ENCODE measurements at places on chromosomes 5 and 9.

DNA sequence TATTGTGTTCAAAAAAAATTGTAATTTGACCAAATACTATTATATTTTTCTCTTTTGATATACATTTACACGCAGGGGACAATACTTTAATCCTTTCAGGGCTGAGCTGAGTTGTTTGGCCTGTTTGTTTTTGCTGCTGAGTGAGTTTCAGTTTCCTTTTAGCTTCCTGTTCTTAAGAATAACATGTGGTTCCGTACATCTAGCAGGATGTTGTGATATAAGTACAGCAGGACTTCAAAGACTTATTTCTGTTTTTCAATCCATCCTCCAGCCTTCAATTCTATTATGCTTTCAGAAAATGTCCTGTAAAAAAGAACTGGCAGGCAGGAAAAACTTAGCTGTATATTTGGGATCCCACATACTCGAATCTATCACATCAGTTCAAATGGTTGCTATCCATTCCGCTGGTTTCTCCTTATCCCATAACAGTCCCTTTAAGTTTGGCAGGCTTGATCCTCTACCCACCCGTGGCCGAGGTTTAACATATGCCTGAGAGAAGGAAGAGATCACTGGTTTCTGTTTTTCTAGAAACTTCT lies 1037.3 kb upstream of the ACO1 start:
- peaks cover 3% of the 10 kb centered on the region for H3K27me3 ChIP-seq
- H3K4me3 ChIP-seq = no peak overlapping the region
- H3K36me3 ChIP-seq = no peaks in the 10 kb centered on the region
- H3K4me1 ChIP-seq = peaks cover 6% of the 10 kb centered on the region
- DNase-seq = no peak
- peak overlapping the region; percentile 28 for H3K27ac ChIP-seq

GRCh38 chr9:37144762-37145161 lies 24.4 kb downstream of the ZCCHC7 start:
- H3K4me1 ChIP-seq = peaks cover 14% of the 10 kb centered on the region
- H3K27ac ChIP-seq = peak overlapping the region; percentile 13
- DNase-seq = peak; percentile 35
- H3K4me3 ChIP-seq = no peak overlapping the region
- H3K36me3 ChIP-seq = peaks cover under 1% of the 10 kb centered on the region

DNA sequence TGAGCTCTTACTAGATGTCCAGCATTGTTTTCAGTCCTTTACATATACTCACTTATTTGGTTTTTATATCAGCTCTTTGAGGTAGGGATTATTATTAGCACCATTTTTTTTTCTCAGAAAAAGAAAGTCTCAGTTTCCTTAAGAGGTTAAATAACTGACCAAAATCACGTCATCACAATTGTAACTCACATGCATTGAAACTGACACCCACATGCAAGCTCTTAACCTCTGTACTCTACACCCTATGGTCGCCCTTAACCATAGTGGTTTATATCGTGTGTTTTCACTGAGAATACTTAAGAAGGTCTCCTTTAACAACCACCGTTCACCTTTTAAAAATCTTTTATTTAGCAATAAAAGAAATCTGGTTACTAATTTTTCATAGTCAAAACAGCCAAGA lies 61.0 kb downstream of the PRDM6 start:
- peaks cover 7% of the 10 kb centered on the region for H3K27me3 ChIP-seq
- H3K27ac ChIP-seq = no peak overlapping the region
- H3K36me3 ChIP-seq = no peaks in the 10 kb centered on the region
- no peak overlapping the region for H3K4me3 ChIP-seq
- no peak for DNase-seq

GRCh38 chr9:108278341-108278740 lies 577.4 kb downstream of the ACTL7B start:
- peaks cover 3% of the 10 kb centered on the region for H3K27me3 ChIP-seq
- H3K27ac ChIP-seq = no peak overlapping the region

GRCh38 chr9:121267689-121268597 lies at the start of gene GSN:
TSS of gene GSN (plus strand) at chr9:121268162. CDS start at chr9:121301972, 33,810 bp downstream.
- peak; percentile 88 for DNase-seq
- peaks cover 65% of the 10 kb centered on the region for H3K4me1 ChIP-seq
- H3K4me3 ChIP-seq = peak within 1 kb of the TSS; percentile 90
- H3K36me3 ChIP-seq = no peaks in the 10 kb centered on the region
- H3K27ac ChIP-seq = no peak within 1 kb of the TSS

- H3K4me1 ChIP-seq = peaks cover 31% of the 10 kb centered on the region
- H3K27me3 ChIP-seq = peaks cover 96% of the 10 kb centered on the region
- no peaks in the 10 kb centered on the region for H3K36me3 ChIP-seq
- no peak overlapping the region for H3K27ac ChIP-seq
- H3K4me3 ChIP-seq = peak overlapping the region; percentile 87
Observed at GRCh38 chr5:140113180-140113698, 670 bp upstream of the PURA start.

- H3K4me1 ChIP-seq = peaks cover 28% of the 10 kb centered on the region
- no peaks in the 10 kb centered on the region for H3K36me3 ChIP-seq
- H3K4me3 ChIP-seq = no peak overlapping the region
- no peak overlapping the region for H3K27ac ChIP-seq
- DNase-seq = no peak
Observed at GRCh38 chr9:117649126-117649525, 55.1 kb upstream of the TLR4 start.

DNA sequence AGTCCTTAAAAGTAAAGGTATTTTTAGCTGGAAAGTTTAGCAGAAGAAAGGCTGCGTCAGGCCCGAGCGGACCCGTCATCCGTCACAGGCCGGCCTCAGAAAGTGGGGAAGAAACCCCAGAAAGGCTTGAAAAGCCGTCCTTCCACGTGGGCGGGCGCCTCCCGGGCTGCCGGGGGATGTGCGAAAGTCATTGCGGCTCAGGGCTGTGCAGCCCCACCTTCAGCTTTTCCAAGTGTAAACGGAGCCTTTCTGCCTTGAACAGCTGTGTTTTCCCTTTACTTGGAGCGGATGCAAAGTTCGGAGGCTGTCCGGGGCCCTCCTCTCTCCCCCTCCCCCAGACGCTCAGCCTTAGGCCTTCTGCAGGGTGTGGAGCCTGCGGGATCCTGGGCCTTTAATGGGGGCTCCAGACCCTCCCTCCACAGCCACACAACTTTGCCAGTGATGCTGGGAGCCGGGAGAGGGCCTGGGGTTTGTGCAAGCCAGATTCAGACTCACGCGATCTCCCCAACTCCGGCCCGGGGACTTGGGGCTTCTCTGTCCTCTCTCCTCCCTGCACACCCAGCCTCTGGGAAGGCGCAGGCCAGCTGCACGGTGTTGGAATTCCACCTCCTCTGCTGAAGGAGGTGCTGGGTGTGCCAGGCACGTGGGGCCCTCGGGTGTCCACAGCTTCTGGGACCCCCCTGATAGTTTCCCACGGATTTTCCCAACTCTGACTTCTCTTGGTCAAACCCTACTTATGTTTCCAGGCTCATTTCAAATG lies 95.5 kb upstream of the RAPGEF1 start:
- DNase-seq = no peak
- no peaks in the 10 kb centered on the region for H3K36me3 ChIP-seq
- H3K4me1 ChIP-seq = peaks cover 54% of the 10 kb centered on the region
- no peak overlapping the region for H3K27ac ChIP-seq
